ENCODE measurements at places on chromosomes 5 and 9. TPM values are rescaled to one million over a fixed set of nuclear protein-coding genes. Genes with fewer than 3 reads are reported as not detected.

The SLC46A2 gene
- 17.0 TPM for total RNA-seq

The C5orf58 gene
- total RNA-seq = not detected

The PCDHGA5 gene
- 3.5 TPM for total RNA-seq

The HAND1 gene
- total RNA-seq = not detected

The EGR1 gene
- 85.6 TPM for total RNA-seq

The MOB3B gene
- 17.8 TPM for total RNA-seq

DNA sequence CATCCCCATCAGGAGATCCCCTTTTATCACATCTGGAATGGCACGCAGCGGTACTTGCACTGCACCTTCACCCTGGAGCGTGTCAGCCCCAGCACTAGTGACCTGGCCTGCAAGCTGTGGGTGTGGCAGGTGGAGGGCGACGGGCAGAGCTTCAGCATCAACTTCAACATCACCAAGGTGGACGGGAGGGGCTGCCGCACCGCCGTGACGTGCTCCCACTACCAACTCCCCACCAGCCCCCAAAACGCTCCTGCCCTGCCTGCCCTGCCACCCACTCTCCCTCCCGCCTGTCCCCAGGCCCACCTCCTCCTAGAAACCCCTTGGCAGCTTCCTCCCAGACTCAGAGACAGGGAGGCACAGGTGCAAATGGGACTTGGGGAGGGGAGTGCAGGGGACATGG is 20.7 kb downstream of the HK3 start:
- peaks cover 28% of the 10 kb centered on the region for H3K27me3 ChIP-seq
- H3K4me1 ChIP-seq = no peaks in the 10 kb centered on the region
- no peaks in the 10 kb centered on the region for H3K36me3 ChIP-seq
- DNase-seq = no peak
- no peak overlapping the region for H3K4me3 ChIP-seq

- DNase-seq = peak; percentile 45
- H3K27ac ChIP-seq = no peak overlapping the region
- H3K27me3 ChIP-seq = peaks cover 8% of the 10 kb centered on the region
- H3K4me3 ChIP-seq = no peak overlapping the region
- no peaks in the 10 kb centered on the region for H3K4me1 ChIP-seq
- no peaks in the 10 kb centered on the region for H3K36me3 ChIP-seq
Observed at GRCh38 chr5:139812836-139813805, 17.5 kb downstream of the PSD2 start.

- H3K27ac ChIP-seq = no peak overlapping the region
- H3K4me3 ChIP-seq = no peak overlapping the region
- DNase-seq = no peak
- H3K36me3 ChIP-seq = peaks cover 6% of the 10 kb centered on the region
- H3K27me3 ChIP-seq = no peaks in the 10 kb centered on the region
Observed at GRCh38 chr5:94872526-94872925, 254.1 kb downstream of the SLF1 start.

DNA sequence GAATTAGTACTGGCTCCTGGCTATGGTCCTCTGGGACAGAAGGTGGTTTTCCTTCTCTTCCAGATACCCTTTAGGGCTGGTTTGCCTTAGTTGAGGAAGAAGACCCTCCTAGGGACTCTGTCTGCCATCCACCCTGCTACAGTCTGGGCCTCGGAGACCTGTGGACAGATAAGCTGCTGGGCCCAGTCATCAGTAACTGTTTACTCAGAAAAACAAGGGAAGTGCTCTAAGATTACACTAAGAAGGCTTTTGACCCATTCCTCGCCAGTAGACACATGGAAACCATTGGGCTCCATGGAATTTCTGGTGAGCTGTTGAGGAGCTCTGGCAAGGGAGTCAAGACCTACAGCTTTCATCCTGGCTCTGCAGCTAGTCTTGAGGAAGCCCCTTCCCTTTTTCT is 31.2 kb downstream of the LARP1 start:
- peaks cover 54% of the 10 kb centered on the region for H3K4me1 ChIP-seq
- H3K27ac ChIP-seq = no peak overlapping the region
- H3K36me3 ChIP-seq = peaks cover 11% of the 10 kb centered on the region
- DNase-seq = no peak

DNA sequence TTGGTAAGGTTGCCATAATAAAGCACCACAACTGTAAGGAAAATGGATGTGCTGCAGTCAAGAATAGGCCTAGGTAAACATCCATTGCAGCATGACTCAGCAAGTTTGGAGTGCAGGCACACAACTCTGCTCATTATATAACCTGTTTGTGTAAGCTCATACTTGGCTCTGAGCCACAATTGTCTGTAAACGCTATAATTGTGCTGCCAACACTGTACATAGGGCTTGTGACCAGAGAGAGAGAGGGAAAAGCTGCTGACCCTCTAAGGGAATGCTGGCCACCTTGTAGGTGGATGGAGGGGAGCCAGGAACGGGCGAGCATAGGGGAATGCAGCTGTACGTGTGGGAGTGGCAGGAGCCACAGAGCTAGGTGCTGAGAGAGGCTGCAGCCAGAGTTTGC is 2186.5 kb upstream of the ACO1 start:
- no peaks in the 10 kb centered on the region for H3K27me3 ChIP-seq
- DNase-seq = no peak
- H3K36me3 ChIP-seq = no peaks in the 10 kb centered on the region
- H3K4me1 ChIP-seq = no peaks in the 10 kb centered on the region

DNA sequence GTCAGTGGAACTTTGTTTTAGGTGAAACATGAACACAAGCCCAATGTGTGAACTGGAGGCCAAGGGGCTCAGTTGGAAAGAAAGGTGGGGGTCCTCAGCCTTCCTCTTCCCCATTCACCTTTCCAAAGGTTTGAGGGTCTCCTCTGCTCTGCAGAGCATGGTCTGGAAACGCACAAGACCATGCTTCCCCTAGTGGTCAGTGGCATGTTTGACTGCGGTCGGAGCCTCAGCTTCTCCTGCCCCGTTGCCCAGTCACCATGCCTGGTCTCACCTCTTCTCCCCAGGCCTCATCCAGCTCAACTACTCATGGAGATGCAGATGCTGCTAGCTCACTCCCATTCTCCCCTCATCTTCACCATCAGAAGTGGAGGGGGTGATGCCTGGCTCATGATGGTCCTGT is 340.3 kb downstream of the GADD45G start:
- H3K27me3 ChIP-seq = no peaks in the 10 kb centered on the region
- no peak overlapping the region for H3K27ac ChIP-seq
- no peaks in the 10 kb centered on the region for H3K4me1 ChIP-seq
- no peaks in the 10 kb centered on the region for H3K36me3 ChIP-seq

DNA sequence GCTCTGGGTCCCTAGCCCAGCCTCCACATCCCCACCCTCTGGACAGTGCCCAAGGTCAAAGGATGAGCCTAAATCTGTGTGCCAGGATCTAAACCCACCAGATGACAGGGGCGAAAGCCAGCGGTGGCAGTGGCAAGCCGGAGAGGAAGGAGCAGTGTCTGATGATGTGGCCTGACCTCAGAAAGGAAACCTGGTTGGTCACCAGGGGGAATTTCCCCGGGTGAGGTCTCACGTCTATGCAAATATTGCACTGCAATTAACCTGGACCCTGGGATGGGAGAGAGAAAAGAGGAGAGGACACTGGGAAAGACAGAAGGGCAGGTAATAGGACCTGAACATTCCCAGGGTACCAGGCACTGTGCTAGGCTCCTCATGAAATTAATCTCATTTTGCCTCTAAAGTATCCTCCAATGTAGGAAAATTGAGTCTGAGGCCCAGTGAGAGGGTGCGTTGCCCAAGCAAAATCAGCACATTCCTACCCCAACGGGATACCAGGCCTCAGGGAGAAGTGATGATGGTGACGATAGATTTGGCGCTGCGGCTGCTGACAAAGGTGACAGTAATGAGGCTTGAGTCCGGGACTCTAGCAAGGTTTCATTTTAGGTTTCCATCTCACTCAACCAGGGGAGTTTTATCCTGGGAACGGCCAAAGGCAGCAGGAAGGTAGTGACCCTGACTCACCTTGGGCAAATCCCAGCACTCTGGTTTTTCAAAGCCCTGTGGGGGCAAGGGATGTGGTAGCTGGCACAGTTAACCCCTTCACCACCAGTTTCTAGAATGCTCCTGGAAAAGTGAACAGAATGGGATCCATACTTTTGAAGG is 13.4 kb upstream of the TNIP1 start:
- H3K27me3 ChIP-seq = no peaks in the 10 kb centered on the region
- no peaks in the 10 kb centered on the region for H3K36me3 ChIP-seq
- peaks cover 70% of the 10 kb centered on the region for H3K4me1 ChIP-seq
- no peak for DNase-seq
- peak overlapping the region; percentile 79 for H3K27ac ChIP-seq

DNA sequence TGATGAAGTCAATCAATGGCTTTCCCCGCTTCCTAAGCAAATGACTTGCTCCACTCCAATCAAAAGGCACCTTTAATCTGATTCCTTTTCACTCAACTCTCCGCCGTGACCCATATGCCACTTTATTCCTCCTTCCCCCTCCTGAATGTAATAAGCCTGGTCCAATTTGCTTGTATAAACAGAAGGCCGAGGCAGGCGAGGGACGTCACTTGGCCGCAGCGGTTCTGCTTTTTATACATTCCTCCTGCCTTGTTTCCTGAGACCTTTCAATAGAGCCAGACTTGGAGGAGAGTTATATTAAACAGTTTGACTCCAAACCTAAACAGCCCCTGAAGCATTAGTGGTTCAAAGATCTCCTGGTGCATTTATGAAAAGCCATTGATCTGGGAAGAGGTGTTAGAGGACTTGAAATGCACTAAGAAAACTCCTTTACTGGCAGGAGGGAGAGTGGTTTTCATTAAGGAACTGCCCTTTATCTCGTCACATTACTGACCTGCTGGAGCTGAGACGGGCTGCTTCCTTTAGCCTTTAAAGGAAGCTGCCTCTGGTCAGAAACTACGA is 273.4 kb downstream of the SLIT3 start:
- no peak overlapping the region for H3K4me3 ChIP-seq
- no peaks in the 10 kb centered on the region for H3K27me3 ChIP-seq
- no peaks in the 10 kb centered on the region for H3K36me3 ChIP-seq
- peaks cover 21% of the 10 kb centered on the region for H3K4me1 ChIP-seq
- H3K27ac ChIP-seq = no peak overlapping the region
- DNase-seq = peak; percentile 64

DNA sequence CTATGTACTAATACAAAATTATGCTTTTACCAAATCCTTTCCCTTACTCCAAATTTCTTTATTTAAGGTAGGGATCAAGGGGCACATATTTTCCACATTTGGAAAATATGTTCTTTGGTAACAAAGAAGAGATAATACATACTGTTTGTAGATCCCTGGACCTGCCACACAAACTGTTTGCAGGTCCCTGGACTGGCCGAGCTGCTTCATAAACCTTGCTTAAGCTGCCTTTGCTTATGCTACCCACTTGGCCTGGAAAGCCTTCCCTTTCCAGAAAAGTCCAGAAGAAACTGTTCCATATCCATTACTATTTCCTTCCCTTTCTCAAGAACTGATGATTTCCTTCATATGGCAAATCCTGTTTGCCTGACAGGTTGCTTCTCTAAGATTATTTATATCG is 22.6 kb upstream of the DMXL1 start:
- no peaks in the 10 kb centered on the region for H3K36me3 ChIP-seq
- H3K27ac ChIP-seq = no peak overlapping the region
- H3K4me1 ChIP-seq = peaks cover 4% of the 10 kb centered on the region
- no peaks in the 10 kb centered on the region for H3K27me3 ChIP-seq

DNA sequence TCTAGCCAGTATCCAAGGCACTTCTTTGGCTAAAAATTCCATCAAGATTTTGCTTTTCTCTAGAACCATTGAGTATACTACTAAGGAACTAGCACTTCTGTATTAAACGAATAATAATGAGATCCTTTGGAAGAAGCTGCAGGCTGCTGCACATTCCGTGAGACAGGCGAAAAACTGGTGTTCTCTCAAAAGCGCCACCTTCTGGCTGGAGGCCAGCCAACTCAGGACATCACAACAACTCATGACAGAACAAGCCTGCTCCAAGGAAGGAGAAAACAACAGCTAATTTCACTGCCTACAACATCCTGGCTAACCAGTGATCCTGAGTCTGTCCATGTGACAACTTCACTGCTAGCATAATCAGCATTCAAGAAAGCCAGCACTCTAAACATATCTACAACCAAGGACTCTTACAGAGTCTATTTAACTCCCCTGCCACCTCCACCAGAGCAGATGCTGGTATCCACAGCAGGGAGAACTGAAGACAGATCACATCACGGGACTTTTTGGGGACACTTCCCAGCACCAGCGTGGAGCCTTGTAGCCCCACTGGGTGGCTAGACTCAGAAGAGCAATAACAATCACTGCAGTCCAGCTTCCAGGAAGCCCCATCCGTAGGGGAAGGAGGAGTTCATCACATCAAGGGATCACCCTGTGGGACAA is 150.5 kb downstream of the YTHDC2 start:
- no peaks in the 10 kb centered on the region for H3K36me3 ChIP-seq
- H3K27ac ChIP-seq = no peak overlapping the region
- H3K4me3 ChIP-seq = no peak overlapping the region
- no peaks in the 10 kb centered on the region for H3K27me3 ChIP-seq
- no peak for DNase-seq
- H3K4me1 ChIP-seq = peaks cover 3% of the 10 kb centered on the region

GRCh38 chr9:114429488-114429887 is 41.7 kb upstream of the AKNA start:
- no peaks in the 10 kb centered on the region for H3K36me3 ChIP-seq
- H3K27ac ChIP-seq = no peak overlapping the region
- no peaks in the 10 kb centered on the region for H3K27me3 ChIP-seq

Data from upper lobe of right lung (tissue), 1 donor.